T47D (cell line): ENCODE measurements at places on chromosomes 3 and 15.

- no peak for DNase-seq
Measured at GRCh38 chr3:52094571-52095485, 38.5 kb upstream of the DUSP7 start.

DNA sequence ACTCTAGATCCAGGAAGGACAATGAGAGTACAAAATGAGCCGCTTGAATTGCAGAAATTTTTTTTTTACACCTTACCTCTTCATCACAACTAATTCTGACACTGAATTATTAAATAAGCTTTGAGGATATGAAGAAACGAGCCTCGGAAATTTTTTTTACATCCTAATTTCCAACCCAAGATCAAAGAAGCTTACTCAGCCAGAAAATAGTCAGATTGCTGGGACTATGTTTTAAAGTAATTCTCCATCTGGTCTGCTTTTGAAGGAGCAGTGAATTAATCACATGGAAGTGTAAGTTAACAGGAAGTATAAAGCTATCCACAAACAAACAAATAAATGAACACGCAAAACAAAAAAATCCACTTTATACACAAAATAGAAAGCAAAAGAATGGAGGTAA, 437.0 kb upstream of the KCNMB2 start:
- no peak for DNase-seq

DNA sequence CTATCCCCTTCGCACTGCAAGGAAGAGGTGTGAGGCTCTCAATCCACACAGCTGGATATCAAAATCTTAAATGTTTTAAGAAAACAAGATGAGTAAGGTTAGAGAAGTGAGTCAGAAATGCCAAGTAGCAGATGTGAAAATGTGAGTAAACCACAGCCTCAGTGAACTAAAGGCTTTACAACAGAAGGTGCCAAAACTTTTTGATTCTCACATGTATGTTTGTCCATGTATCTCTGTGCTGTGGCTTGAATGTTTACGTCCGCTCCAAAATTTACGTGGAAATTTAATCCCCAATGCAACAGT, 126.8 kb upstream of the PFN2 start:
- DNase-seq, result no peak

GRCh38 chr3:3189961-3190360, 10.5 kb upstream of the CRBN start:
- DNase-seq, result no peak

DNA sequence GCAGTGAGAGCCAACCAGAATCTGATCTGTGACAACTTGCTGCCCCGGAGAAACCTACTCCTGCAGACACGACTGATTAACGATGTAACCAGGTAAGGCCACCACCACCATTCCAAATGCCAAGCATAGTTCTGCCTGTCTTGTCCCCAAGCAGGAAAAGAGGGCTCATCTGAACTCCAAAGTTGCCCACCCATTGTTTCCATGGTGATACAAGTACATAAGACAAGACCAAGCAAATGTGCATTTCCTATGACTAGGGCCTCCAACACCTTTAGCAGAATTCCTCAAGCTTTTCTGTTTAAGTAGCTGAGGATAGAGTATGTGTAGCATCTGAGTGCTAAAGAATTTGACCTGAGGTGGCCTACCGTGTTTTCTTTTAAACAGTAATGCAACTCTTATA, 290.7 kb downstream of the RYR3 start:
- DNase-seq, result no peak

- no peak for DNase-seq
Measured at GRCh38 chr3:129475863-129476262, 35.8 kb downstream of the IFT122 start.

DNA sequence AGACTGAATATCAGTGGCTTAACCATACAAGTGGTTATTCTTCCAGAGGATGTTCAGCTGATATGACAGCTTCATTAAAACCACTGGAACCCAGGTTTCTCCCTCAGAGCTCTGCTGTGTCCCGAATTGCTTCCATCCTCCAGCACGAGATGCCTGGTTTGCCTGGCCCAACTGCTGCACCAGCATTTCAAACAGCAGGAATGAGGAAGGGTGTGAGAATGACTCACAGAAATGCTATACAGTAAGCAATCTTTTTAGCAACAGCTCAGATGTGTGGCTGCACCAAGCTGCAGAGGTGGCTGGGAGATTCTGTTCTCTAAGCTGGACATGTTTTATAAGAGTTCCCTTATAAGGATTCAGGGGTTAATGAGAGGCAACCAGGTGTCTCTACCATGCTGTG, 271.0 kb downstream of the GABRG3 start:
- DNase-seq, result no peak

DNA sequence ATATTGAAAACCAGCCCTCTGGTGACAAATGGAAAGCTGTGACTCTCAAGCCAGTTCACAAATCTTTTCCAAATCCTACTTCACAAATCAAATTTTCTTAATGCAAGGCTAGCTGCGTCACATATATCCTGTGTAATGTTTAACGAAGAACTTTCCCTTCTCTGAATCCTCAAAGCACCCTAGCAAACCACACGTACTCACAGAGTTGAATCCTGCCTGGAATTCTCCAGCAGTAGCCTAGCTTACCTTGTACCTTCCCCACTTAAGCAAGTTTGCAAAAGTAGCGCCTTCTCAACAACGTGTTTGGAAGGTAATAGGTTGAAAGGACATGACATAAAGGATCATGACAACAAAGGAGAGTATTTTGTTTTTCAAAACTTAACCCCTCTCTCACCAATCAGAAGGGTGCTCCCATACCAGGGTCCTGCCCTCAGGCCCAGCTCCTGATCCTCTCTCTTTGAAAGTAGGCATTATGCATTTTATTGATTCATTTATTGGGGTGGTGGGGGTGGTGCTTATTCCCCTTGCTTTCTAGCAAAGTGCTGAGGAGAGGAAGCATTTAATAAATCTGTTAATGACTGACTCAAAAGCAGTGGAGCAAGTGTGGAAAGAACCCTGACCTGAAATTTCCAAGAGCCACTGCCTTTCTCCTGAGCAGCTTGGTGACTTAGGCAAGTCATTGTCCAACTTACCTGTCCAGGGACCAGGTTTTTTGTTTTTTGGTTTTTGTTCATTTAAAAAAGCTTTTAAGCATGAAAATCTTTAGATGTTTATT, 531.6 kb downstream of the MECOM start:
- DNase-seq, result no peak

GRCh38 chr15:73908030-73908821, 18.0 kb upstream of the LOXL1 start:
- peak; percentile 56 for DNase-seq

DNA sequence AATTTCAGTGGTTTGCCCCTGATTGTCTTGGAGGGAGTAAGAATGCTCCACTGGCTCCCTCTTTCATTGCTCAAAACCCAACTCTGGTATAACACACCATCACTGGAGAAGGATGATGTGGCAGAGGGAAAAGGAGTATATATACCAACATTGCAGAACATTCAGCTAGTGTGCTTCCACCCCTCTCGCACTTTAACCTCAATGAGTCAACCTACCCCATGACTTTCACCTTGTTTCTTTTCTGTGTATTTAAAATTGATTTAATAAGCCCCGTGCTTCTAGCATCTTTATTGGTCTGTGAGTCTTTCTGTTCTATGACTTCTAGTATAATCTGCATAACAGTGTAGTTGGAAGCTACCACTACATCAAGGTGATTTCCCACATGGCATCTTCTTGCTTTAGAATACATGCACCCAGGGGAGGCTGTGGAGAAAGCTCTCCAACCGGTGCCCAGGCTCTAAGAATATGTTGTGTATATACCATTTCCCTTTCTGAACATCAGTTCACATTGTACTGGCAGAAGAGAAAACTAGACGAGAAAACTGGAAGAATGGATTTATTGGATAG, 595.1 kb upstream of the TGFBR2 start:
- DNase-seq, result no peak

DNA sequence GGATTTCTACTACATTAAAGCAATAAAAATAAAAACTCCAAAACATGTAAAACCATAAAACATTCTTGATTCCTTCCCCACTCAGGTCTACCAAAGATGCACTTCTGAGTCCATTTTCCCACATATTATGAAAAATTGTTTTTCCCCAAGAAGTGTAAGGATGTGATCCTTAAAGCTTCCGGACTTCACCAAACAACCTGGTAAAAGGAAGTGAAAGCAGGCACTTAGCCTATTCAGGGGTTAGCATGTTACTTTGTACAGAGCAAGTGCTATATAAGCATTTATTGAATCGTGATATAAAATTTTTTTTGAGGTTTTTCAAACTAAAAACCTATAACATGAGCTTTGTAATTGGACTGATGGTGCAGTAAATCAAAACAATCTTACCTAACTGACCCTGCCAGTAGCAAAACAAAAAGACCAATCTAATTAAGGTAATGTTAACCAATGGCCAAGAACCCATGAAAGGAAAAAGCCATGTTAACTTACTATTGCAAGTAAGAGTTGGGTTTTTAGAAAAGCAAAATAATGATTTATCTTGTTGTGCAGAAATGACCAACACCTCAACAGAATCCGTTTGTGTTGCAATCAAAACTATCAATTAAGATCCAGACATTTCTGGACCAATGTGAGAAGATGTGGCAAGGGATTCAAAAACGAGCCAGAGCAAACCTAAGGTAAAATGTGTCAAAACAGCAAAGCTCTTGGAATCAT, 1.8 kb downstream of the SETD2 start:
- no peak for DNase-seq

GRCh38 chr3:10873415-10873814, 57.4 kb downstream of the SLC6A11 start:
- DNase-seq, result no peak

GRCh38 chr15:25481208-25481859, 42.5 kb upstream of the UBE3A start:
- DNase-seq, result peak; percentile 13

GRCh38 chr15:78810362-78811123, 721 bp downstream of the ADAMTS7 start:
- peak; percentile 63 for DNase-seq
